ENCODE measurements at places on chromosomes 6 and 20. TPM values are rescaled to one million over a fixed set of nuclear protein-coding genes. Genes with fewer than 3 reads are reported as not detected.

DNA sequence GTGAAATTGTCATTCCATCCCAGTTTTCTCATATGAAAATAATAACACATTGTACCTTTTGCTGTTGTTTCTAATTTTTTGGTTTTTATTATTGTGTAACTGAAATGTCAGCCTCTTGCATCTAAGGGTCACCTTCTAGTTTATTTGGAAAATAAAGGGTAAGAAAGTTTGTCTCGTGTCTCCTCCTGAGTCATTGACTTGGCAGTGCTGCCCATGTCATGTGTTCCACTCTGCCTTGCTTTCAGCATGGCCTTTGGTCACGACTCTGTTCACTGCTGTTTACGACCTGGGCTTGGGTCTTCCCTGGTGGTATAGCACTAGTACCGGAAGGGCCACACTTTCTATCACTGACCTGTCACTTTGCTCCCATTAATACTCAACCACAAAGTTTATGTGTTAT, 171.4 kb upstream of the RSPO3 start:
- ATAC-seq, result no peak

DNA sequence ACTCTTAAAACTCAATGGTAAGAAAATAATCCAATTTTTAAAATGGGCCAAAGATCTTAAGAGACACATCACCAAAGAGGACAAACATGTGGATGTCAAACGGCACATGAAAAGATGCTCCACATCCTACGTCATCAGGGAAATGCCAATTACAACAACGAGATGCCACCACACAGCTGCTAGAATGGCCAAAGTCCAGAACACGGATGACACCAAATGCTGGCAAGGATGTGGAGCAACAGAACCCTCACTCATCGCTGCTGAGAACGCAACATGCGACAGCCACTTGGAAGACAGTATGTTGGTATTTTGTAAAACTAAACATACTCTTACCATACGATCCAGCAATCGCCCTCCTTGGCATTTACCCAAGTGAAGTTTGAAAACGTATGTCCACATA, 132.8 kb upstream of the CDH4 start:
- ATAC-seq, result no peak

TMEM244 gene
- total RNA-seq, result not detected

GRCh38 chr6:106194949-106195921, 109.1 kb downstream of the PRDM1 start:
- ATAC-seq, result peak; percentile 83

- no peak for ATAC-seq
These were observed 3.3 kb downstream of the ASCC3 start for GRCh38 chr6:100877851-100878250.

Measured in activated T-helper 17 cell treated with anti-CD3 and anti-CD28 coated beads, Interleukin-2, amount 50 U/mL, for 72 hours (primary cell).